ENCODE measurements at places on chromosomes 1 and 21.

DNA sequence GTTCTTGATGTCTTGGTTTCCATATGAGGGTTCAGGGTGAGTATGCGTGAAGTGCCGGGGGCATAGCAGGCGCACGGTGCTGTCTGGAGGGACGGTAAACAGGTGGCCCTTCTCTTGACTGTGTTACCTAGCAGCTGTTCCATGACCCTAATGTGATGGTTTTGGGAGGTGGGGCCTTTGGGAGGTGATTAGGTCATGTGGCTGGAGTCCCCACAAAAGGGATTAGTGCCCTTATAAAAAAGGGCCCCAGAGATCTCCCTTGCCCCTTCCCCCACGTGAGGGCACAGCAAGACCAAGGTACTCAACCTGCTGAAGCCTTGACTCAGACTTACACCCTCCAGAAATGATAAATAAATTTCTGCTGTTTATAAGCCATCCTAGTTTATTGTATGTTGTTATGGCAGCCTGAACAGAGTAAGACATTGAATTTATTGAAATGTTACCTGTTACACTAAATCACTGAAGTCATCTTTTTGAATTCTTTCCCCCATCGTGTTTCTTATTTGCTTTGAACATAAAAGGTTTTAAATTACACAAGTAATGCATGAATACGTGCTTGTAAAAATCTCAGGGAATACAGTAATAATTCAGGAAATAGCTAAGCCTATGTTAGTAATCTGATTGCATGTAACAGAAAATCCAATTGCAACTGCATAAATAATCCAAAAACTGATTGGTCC, 15.6 kb downstream of the TRAPPC10 start:
- no peak for DNase-seq

- no peak for DNase-seq
These were observed 104.6 kb upstream of the IVNS1ABP start for GRCh38 chr1:185421485-185422107.

DNA sequence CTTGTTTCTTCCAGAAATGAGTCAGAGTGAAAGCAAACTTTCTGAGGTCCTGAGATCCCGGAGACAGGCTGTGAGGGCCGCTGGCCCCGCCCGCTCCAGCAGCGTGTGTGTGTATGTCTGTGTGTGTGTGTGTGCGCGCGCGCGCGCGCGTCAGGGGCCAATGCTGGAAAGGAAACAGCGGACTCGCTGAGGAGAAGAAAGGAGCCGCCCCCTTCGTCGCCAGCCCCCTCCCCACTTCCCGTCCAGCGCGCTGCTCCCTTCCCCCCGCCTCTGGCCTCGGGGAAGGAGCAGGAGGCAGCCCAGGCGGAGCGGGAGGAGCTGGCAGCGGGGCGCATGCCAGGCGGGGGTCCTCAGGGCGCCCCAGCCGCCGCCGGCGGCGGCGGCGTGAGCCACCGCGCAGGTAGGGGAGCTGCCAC, at the start of gene DISC1:
TSS of gene DISC1 (plus strand) at position 256 of the 416 bp plus-strand sequence. CDS start at position 334, 78 bp downstream.
- peak; percentile 70 for DNase-seq

- DNase-seq = no peak
These were observed 656.3 kb downstream of the PTPRC start for GRCh38 chr1:199295107-199295506.

DNA sequence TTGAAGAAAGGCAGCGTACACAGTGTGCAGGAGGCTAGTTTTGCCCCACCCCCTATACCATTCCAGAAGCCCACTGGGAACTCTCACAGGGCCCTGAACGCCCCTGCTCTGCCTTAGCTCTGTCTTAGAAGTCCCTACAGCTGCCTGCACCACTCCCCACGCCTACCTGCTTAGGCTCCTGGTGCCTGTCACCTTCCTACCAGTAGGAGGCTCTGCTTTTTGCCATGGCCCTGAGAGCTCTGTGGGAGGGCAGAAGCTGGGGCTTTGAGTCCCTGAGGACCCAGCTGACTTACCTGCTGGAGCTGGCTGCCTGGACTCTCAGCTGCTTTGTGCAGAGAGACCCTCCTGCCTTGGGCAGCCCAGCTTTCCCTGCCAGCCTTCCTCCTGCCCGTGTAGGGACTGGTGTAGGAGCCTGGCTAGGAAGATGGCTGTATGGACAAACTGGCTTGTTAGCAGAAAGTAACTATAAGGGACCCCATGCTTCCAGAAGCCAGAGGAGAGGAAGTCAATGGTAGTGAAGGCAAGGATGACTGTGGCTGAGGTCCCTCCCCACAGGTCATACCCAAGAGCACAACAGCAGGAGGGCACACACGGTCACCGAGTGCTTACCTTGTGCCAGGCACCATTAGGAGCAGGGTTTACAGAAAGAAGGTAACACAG, 9.8 kb upstream of the CELSR2 start:
- DNase-seq = peak; percentile 37

- DNase-seq = no peak
These were observed 132.0 kb downstream of the DHRS3 start for GRCh38 chr1:12486059-12486341.

GRCh38 chr1:182601416-182601786, 2.8 kb downstream of the RGS16 start:
- DNase-seq = peak; percentile 76

DNA sequence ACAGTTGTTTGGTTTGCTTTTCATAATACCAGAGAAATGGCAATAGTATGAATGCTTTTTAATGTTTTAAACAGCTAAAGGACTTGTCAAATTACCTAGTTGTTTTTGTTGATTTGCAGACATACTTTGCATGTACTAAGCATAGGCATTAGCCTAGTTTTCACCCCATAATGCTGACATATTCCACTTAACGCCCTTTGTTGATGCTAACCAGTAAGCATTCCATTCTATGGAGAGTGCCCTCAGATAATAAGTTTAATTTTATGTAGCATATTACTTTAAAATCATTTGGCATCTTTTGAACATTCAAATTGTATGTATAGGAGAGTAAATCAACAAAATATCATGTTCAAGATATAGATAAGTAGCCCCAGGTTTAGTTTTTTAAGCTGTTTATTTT, 32.5 kb downstream of the RGS21 start:
- DNase-seq = no peak

- peak; percentile 22 for DNase-seq
These were observed 86.5 kb upstream of the IFFO2 start for GRCh38 chr1:19042675-19043578.

DNA sequence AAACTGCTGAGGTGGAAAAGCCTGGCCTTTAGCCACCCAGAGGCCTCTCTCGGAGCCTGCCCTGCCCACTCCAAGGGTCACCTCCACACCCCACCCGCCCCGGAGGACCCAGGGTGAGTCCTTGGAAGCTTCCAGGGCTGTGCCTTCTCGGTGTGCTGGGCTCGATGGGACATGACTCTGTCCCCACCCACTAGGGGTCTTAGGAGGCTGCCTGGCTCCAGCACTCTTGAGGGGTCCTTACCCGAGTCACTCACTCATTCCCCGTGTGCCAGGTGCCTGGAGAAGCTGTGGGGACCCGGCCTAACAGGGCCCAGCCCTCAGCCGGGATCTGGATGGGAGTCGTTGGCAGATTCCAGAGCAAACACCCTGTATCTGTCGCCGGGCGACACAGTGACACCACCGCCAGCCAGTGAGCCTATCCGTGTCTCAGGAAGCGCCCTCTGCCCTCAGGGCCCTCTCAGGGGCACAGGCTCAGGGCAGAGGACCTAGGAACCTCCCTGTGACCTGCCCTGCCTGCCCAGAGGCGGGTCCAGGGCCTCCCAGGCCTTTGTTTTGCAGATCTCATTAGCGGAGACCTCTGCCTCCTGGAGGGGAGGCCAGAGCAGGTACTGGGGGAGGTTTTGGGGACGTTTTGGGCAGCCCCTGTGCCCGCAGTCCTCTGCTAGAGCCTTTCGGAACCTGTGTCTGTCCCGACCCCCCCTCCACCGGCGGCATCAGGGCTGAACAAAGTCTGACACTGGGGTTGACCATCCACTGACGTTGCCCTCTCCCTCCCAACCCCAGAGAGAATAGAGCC, 3.1 kb upstream of the PRKCZ start:
- DNase-seq = no peak

DNA sequence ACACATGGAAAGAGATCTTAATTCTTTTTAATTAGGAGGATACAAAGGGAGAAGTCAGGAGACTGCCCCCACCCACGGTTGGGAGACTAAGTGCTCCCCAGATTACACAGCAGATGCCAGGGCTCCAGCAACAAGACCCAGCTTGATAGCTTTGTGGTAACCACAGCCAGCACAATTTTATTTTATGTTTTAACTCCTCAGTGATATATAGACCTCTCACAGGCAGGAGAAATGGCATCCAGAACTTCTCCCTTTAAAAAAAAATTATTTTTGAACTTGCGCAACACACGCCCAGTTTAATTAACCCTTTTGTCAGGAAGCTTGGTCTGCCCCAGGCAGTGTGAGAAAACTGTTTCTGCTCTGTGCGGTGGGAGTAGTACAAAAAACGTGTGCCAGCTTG, 62.6 kb upstream of the ACOT11 start:
- no peak for DNase-seq

GRCh38 chr1:67020304-67020703, 33.6 kb downstream of the SLC35D1 start:
- DNase-seq = no peak

DNA sequence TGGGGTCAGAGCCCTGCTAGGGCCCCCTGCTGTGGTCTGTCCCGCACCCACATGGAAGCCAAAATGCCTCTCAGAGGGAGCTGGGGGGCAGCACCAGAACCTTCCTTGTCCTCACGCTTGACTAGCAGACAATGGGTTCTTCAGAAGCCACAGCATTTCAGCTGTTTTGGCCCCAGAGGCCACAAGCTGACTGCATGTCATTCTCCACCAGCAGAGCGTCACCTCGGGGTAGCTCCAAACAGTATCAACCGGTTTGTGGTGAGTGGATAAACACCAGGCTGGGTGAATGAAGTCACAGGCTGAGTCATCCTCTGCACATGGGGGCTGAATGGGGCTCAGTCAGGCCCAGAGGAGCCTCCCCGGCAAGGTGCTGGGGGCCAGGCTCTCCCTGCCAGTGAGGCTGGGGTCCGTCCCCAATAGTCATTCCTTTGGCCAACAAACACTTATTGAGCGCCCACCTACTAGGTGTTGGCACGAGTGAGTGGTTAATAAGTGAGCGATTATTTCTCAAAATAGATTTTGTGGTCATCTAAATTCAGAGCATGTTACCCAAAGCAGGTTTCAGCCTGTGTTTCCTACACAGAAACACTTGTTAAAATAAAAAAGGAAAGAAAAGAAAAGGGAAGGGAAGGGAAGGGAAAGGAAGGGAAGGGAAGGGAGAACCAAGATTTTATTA, 9.1 kb downstream of the OLIG1 start:
- DNase-seq = peak; percentile 62

DNA sequence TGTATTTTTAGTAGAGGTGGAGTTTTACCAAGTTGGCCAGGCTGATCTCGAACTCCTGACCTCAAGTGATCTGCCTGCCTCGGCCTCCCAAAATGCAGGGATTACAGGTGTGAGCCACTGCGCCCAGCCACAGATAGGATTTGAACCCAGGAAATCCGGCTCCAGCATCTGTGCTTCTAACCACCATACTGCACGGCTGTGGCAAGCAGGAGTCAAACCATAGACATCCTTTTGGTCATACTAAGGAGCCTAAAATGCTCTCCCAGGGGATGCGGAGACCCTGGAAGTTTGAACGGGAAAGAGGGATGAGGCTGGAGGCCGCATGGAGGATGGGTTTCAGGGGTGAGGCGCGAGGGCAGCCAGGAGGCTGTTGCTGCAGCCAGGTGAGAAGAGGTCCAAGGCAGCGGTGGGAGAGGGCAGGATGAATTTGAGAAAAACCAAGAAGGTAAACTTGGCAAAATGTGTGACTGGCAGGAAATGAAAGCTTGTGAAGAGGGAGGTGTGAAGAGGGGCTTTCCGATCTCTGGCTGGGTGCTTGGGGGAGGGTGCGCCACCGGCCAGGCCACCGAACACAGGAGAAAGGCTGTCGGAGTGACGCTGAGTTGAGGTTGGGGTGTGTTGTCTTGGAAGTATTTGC, 24.0 kb upstream of the CDK18 start:
- peak; percentile 77 for DNase-seq

GRCh38 chr1:186325239-186325638, 49.8 kb downstream of the TPR start:
- no peak for DNase-seq

All from activated T-cell treated with anti-CD3 and anti-CD28 coated beads, Interleukin-2, amount 50 U/mL, for 72 hours (primary cell).